Inflammatory macrophage treated with lipopolysaccharide for 4 hours (primary cell): ENCODE measurements at places on chromosomes 2 and 18.
A peak's percentile ranks its signal among the peaks of the same experiment; 100 is the strongest.

DNA sequence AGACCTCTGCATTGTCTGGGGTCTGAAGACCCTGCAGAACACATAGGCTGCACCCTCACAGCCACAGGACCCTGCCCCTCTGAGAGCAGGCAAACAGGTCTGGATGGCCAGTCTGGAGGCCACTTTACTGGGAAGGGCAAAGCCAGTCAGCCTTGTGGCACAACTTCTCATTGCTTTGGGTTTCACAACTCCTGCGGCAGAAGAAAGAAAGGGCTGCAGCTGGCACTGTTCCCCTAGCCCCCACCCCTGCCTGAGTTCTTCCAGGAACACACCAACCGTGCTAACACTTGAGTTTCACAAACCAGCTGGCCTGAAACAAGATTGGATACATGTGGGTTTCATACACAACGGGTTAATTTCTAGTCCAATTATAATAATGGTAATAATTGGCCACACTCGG is 276.5 kb upstream of the MGAT5 start:
- no peak for DNase-seq

DNA sequence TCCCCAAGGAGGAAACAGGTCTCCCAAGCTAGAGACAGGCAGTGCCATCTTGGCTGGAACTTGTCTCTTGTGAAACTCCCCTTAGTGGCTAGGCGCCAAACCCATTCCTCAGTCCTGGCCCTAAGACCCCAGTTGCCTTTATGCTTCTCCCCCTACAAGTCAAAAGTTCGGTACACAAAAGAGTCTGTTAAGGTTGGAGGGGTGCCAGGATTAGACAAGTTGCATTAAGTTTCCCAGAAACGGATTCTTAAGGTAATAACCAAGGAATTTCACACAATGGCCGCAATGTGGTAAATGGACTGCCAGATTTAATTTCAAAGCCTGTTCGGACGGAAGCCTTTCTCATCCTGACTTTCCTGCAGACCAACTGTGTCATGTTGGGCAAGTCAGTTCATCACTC is 80.7 kb downstream of the CCBE1 start:
- DNase-seq: no peak

DNA sequence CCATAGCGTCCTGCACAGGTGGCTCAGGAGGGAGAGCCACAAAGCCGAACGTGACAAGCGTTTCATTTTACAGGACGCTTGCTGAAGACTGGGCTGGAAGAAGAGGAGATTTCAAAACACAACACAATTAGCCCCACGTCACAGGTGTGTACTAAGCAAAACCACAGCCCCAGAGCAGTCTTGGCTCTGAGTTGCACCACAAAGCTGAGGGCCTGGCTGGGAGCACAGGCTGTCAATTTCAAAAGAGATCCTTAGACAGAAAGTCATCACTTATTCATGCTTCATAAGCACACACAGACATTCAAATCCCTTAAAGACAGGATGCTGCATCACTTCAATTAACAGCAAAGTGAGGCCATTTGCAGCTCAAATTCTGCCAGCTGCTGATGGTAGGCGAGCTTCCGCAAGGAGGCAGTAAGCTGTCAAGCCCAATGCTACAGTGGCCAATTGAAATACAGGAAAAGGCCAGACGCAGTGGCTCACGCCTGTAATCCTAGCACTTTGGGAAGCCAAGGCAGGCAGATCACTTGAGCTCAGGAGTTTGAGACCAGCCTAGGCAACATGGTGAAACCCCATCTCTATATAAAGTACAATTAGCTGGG is 79.6 kb downstream of the SKA1 start:
- no peak for DNase-seq

DNA sequence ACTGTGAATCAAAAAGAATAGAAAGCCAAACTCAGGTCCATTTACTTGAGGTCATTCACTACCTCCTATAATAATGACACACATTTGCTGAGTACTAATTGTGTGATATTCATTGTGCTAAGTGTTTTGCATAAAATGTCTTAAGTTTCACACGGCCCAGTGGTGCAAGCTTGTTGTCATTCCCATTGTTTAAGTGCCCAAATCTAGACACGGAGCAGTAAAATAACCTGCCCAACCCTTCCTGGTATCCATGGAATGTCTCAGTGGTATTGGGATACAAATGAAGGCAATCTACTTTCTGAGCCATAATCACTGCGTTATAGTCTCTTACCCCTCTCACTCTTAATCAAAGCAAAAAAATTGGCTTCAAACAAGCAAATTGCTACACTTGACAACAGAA is 233.3 kb downstream of the NCKAP5 start:
- no peak for DNase-seq

DNA sequence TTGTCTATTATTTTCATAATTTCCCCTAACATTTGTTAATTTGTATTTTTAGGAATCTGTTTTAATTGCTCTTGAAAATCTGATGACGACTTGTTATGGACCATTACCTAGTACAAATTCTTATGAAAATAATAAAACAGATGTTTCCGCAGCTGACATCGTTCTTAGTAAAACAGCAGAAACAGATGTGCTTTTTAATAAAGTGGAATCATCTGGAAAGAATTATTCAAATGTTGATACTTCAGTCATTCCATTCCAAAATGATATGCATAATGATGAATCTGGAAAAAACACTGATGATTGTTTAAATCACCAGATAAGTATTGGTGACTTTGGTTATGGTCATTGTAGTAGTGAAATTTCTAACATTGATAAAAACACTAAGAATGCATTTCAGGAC is 69.9 kb downstream of the PMS1 start:
- DNase-seq: no peak

DNA sequence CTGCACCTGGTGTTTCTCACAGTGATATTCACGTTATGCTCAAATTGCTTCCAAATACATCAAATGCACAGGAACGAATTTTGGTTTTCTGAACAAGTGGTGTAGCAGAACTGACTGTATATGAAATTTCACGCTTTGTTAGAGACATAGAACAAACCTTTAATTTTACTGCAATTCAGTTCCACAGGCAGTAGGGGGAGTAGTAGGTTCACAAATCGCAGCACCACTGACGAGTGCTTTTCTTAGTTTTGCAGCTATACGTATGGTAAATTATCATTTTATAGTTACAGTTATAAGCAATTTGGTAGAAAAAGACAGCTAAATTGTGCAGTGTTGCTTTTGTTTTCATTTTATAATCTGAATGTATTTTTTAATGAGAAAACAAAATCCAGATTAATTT is 113.3 kb downstream of the KIAA1328 start:
- peak; percentile 12 for DNase-seq

DNA sequence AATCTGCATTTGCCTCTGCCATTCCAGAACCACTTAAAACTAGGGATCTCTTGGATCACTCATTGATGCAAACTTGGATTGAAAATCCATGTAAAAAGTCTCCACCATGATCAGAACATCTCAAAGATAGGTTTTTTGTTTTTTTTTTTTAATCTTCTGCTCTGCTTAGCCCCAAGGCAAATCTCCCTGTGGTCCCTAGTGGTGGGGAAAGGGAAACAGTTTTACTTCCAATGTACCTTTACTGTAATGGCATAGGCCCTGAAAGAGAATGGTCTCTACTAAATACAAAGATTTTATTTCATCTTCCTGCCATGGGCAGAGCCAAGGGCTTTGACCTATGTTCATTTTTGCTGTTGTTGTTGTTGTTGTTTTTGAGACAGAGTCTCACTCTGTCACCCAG is 78.4 kb downstream of the KANSL1L start:
- no peak for DNase-seq

DNA sequence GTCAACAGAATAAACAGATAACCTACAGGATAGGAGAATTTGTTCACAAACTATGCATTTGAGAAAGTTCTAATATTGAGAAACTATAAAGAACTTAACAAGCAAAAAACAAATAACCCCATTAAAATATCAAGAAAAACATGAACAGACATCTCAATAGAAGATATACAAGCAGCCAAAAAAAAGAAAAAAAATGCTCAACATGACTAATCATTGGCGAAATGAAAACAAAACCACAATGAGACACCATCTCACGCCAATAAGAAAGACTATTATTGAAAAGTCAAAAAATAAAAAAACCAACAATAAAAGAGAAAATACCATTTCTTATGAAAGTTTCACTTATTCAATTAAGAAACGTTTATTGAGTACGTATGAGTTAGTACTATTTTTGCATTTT is 800.5 kb downstream of the CBLN2 start:
- no peak for DNase-seq

- peak; percentile 56 for DNase-seq
Observed at GRCh38 chr2:70785137-70785911, 5.1 kb downstream of the FIGLA start.

DNA sequence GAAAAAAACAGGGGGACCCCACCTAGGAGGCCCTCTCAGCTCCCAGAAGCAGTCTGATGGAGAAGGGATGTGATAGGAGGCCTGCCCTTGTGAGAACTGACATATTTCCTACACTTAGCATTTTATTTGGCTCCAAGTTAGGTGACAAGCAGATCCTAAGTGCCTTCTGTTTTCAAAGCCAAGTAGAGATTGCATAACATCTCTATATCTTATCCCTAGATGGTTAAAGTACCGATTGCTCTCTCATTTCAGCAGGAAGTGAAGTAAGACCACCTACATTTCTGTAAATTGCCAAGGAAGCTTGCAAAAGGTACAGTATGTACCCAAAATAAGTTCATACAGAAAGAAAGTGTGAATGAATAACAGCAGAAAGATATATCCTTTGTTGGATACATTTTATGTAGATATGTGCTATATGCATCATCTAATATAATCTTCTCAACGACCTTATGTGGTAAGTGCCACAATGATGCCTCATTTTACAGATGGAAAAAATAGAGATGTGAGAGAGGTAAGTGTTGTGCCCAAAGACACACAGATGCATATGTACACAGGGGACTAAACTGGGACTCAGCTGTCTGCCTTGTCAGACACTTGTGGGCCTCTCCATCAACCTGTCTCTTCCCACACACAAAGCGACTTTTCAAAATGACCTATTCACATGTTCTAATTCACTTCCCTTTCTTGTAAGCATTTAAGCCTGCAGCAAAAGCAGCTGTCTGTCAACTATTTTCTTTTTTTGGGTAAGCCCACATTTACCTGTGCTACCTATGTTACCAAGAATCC is 38.9 kb downstream of the DHRS9 start:
- no peak for DNase-seq

GRCh38 chr2:95389245-95390119 is 13.0 kb upstream of the FAHD2A start:
- DNase-seq: peak; percentile 42

GRCh38 chr2:240981280-240981679 is 17.1 kb upstream of the SNED1 start:
- no peak for DNase-seq

- DNase-seq: no peak
Observed at GRCh38 chr2:174327021-174327840, 7.5 kb upstream of the SP9 start.

GRCh38 chr18:48230467-48231113 is 178.6 kb downstream of the ZBTB7C start:
- peak; percentile 83 for DNase-seq

GRCh38 chr2:229620289-229620688 is 94.1 kb downstream of the DNER start:
- DNase-seq: no peak
